Inflammatory macrophage treated with lipopolysaccharide for 4 hours (primary cell): ENCODE measurements at places on chromosomes 12 and 14.

DNA sequence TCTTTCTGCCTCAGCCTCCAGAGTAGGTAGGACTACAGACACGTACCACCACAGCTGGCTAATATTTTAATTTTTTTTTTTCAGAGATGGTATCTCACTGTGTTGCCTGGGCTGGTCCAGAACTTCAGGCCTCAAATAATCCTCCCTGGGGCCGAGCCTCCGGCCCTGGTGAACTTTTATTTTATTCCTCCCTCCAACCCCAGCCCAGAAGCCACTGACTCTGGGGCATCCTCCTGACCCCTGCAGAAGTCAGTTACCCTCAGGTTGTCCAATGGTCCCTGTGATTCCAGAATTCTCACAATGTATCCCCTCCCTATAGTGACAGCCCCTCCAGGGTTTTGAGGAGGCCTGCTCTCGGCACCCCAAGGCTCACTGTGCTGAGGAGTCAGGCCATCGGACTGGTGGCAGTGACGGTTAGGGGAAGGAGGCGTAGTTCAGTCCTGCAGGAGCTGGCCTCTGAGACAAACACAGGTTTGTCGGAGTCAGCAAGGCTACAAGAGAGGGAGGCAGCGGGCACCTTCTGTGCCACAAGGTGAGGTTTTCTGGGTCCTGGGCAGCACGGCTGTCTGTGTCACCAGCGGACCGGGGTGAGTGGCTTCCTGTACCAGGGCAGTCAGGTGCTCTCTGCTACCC, 19.4 kb upstream of the FIGNL2 start:
- no peak for DNase-seq

- peak; percentile 66 for DNase-seq
These were observed 32.4 kb downstream of the FLVCR2 start for GRCh38 chr14:75610834-75611233.

DNA sequence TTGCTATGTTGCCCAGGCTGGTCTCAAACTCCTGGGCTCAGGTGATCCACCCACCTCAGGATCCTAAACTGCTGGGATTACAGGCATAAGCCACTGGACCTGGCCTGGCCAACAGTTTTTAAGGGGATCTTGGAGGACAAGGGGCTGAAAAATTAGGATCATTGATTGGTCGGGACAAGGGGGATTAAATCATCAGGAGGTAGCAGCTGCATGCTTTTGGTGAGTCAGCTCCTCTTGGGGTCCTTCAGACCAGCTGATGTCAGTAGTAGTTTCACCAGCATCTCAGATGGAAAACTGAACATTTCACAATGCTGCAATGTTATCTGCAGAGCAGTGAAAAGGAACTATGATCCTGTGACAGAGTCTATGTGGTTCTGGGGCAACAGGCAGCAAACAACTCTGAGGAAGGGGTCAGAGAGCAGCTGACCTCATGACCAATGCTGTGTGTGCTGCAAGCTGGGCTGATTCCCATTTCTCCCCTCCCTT, 6.3 kb downstream of the LRRC74A start:
- DNase-seq = peak; percentile 98

GRCh38 chr12:34106172-34106571, 83.9 kb downstream of the ALG10 start:
- no peak for DNase-seq

- no peak for DNase-seq
These were observed 34.9 kb downstream of the GNS start for GRCh38 chr12:64724201-64724745.
